Tibial artery (tissue), 4 donors: ENCODE measurements at places on chromosomes 5 and 9.

GRCh38 chr5:50873595-50874277 lies 207.3 kb downstream of the PARP8 start:
- no peak for DNase-seq

GRCh38 chr5:153598099-153598498 lies 107.6 kb downstream of the GRIA1 start:
- DNase-seq, result no peak

DNA sequence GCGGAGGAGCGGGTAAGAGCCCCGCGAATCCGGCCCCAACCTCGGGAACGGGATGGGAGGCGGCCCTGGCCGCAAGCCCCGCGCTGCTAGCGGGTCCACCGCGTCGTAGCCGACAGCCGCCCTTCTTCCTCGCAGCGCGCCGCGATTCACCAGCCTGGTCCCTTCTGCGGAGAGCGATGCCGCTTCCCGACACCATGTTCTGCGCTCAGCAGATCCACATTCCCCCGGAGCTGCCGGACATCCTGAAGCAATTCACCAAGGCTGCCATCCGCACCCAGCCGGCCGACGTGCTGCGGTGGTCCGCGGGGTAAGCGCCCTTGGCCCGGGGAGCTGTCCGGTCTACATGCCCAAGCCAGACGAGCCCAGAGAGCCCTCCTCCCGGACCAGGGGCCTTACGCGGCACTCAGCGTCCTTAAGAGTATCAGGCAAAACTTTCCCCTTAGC lies 335 bp downstream of the ROPN1L start:
- DNase-seq, result no peak

GRCh38 chr5:143506836-143507552 lies 103.5 kb upstream of the NR3C1 start:
- DNase-seq, result no peak

- no peak for DNase-seq
Measured at GRCh38 chr5:78287833-78288232, 6.7 kb downstream of the AP3B1 start.

DNA sequence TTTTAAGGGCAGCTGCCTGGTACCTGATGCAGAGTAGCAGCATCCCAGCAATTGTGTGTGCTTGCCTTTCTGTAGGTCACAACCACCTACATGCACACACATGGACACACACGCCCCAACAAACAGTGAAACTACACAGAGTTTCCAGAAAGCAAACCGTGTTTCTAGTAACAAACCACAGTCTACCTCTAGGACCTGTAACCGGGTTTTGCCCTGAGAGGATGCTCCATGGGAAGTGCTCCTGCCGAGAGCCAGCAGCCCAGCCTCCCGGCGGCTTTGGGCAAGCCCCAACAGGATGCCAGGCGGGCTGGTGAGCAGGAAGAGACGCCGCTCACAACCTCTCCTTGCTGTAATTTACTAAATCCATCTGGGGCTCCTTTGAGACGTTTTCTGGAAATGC lies 4.1 kb upstream of the TCF7 start:
- no peak for DNase-seq

- no peak for DNase-seq
Measured at GRCh38 chr5:127101533-127101932, 28.2 kb upstream of the C5orf63 start.

- no peak for DNase-seq
Measured at GRCh38 chr9:29118555-29118954, 1545.3 kb upstream of the C9orf72 start.

DNA sequence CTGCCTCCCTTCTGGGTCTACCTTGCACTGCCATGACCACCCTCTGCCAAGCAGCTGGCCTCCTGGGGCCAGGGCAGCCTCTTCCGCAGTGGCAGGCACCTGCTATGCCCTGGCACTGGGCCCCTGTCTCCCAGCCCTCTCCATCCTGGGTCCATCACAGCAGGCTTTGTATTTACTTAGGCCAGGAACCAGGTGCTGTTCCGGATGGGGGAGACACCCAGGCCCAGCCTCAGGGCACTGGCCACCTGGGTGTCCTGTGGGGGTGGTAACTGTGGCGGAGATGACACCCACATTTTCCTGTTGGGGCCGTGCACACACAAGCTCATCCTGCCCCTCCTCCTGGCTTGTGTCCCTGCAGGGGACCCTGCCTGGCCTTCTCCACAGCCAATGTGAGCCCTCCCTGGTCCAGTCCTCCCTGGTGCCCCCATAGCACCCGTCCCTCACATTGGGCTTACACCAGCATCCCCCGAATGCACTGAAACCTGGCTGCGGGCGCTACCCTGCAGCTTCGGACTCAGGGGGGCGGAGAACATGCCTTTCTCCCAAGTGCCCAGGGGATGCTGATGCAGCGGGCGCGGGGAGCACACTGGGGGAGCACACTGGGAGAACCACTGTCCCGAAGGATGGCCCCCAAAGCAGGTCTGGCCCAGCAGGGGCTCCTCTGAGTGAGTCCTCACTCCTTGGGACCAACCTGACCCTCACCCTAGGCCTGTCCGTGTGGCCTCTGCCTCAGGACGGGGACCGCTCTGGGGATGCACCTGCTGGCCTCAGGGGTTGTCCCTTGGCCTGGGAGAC lies 17.9 kb downstream of the FAM163B start:
- DNase-seq, result no peak

DNA sequence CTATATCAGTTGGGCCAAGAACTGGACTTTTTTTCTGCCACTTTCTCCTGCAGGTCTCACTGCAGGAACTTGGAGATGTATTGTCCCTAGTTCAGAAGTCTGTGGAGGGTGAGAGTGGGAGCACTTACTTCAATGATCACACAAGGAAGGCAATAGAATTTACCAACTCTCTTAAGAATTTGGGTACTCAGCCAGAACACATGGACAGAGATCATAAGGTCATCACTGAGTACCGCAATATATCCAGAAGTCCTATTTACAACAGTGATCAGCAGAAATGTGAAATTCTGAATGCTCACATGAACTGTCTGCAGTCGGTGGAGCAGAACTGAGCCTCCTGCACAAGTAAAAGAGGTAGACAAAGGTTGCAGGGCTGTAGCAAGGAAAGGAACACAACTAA lies 101.0 kb downstream of the FAM114A2 start:
- DNase-seq, result no peak

GRCh38 chr5:59436364-59437148 lies 457.0 kb downstream of the PDE4D start:
- no peak for DNase-seq

DNA sequence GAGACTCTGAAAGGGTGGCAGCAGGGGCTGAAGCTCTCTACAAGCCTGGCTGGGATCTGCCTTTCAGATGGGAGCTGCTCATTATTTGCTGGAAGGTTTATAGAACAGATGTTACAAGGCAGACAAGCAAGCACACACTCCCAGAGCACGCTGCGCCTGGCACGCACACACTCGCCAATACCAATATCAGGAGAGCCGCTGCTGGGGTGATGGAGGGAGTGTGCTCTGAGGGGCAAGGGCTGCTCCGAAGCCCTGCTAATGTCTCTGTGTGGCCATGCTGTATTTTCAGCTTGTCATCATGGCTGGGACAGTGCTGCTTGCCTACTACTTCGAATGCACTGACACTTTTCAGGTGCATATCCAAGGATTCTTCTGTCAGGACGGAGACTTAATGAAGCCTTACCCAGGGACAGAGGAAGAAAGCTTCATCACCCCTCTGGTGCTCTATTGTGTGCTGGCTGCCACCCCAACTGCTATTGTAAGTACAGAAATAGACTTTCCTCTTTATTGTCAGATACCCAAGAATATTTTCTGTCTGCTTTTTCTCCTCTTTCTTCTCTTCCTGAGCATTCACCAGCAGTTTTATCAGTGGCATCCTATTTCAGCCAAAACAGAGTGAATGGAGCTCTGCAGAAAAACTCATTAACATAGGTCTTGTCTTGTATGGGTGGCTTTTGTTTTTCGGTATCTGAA lies 115.1 kb downstream of the BAAT start:
- no peak for DNase-seq

DNA sequence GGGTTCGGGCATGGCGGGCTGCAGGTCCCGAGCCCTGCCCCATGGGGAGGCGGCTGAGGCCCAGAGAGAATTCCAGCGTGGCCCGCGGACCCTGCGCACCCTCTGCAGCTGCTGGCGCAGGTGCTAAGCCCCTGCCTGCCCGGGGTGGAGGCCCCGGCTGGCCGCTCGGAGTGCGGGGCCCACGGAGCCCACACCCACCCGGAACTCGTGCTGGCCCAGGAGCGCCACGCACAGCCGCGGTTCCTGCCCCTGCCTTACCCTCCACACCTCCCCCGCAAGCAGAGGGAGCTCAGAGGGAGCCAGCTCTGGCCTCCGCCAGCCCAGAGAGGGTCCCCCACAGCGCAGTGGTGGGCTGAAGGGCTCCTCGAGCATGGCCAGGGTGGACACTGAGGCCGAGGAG lies 75.3 kb downstream of the MRPS30 start:
- no peak for DNase-seq

DNA sequence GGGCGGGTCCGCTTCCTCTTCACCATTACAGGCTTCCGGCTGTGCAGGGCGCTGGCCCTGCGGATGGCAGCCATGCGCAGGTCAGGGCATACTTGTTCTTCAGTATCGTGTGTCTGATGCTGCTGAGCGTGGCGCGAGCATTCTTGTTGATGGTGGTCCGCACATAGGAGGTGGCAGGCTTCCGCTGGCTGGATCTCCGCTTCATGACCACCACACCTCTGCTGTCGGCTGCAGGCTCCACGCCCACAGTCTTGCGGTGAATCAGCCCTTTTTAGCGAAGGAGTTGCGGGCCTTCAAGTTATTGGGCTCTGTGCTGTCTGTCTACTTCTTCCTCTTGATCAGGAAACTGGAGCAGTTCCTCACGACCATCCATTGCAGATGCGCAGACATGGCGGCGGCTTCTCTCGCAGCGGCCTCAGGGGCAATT lies 62.4 kb upstream of the ZNF608 start:
- DNase-seq, result no peak

DNA sequence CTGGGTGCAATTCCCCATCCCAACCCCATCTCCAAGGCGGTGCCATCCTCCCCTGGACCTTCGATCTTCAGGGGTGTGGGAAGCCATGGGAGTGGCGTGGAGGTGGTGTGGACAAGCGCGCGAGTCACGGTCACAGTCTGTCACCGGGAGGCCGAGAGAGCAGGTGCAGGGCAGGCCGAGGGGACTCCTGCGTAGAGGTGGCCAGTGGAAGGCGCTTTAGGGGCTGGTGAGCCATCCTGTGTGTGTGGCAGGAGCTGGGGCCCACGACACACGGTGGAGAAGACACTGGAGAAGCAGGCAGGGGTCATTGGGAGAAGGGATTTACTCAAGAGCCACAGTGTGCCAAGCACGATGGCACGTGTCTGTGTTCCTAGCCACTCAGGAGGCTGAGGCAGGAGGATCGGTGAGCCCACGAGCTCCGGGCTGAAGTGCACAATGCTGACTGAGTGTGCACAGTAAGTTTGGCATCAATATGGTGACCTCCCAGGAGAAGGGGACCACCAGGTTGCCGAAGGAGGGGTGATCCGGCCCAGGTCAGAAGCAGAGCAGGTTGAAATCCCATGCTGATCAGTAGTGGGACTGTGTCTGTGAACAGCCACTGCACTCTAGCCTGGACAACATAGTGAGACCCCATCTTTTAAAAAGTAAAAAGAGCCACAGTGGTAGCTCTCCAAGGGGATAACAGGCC lies 145.1 kb upstream of the PHYKPL start:
- no peak for DNase-seq

- DNase-seq, result no peak
Measured at GRCh38 chr9:114746591-114747346, 59.1 kb downstream of the TNFSF15 start.

DNA sequence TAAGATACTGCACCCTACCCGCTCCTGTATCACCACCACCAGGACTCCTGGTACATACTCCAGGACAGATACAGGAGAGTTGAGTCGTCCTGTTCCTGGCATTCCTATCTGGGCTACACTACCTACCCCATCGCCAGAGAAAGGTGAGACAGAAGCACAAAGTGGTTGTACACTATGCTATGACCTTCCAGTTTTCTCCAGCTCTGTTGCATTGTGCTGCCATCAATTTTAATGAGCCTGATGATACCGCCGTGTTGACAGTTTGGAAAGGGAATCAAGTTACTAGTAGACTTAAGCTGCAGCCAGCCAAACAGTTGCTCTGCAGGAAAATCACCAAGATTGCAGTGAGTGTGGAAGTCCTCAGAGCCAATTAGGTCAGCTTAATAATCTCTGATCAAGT lies 35.2 kb downstream of the ANP32B start:
- DNase-seq, result no peak

DNA sequence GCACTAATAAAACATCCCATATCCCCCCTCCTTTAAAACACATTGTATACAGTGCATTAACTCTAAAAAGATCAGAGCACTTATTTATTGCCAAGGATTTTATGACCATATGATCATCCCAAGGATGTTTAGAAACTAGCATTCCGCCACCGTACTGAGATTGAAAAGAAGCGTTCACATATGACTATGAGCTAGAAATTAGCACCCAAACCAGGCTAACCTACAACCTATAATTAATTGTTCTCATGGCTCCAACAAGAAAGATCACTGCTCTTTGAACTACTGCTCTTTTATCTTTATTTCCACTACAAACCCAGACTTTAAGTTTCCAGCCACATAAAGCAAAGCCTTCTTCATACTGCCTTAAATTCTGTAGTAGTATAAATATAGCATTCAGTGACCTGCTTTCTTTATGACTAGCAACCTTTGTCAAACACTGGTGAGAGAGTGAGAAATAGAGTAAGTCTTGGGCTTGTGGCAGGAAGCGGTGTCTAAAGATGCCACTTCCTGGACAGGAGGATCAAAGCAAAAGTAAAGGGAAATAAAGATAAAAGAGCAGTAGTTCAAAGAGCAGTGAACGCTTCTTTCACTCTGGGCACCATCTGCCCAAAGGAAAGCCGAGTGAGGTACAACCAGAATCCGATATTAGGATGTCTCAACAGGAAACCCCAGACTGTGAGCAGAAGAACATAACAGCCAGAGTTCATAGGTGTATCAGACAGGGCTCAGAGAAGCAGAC lies 151.1 kb upstream of the ERCC6L2 start:
- DNase-seq, result no peak

GRCh38 chr9:130237763-130238524 lies 27.6 kb upstream of the HMCN2 start:
- no peak for DNase-seq

GRCh38 chr9:13876741-13877140 lies 437.2 kb downstream of the NFIB start:
- no peak for DNase-seq

DNA sequence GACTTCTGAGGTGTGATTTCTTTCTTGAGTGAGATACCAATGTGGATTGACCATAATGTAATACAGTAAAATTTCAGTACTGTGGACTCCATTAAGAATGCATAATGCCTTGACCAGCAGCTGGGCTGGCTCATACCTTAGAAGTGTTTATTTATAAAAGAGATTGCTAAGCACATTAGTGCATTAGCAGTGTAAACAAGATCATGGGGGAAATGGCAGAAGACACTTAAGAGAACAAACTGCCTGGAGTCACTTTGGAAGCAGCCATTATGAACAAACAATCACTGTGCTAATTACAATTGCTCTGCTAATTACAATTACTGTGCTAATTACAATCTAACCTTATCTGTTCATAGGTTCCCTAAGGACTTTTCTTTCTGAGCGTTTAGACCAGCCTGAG lies 104.2 kb downstream of the TRIM32 start:
- no peak for DNase-seq

DNA sequence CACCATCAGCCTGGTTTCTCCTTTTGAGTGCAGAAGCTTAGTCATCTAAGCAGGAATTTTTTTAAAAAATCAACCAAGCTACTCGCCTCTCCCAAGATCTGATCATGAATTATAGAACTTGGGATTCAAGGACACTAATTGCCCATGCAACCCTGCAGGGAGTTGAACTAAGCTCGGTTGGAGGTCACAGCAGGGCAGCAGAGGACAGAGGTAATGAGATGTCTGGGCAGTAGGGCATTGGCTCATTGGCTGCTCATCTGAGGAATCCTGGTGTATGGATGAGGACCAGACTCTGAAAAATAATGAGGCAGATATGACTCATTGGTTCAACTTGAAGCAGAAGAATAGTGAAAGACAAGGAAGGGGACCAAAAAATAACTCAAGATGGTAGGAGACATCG lies 111.8 kb upstream of the TLE1 start:
- DNase-seq, result no peak
